ENCODE measurements at places on chromosomes 3 and 15. TPM values are rescaled to one million over a fixed set of nuclear protein-coding genes. Genes with fewer than 3 reads are reported as not detected.

ANAPC13 gene
- 116 TPM for total RNA-seq

ZKSCAN7 gene
- total RNA-seq, result 5.8 TPM

DMXL2 gene
- total RNA-seq, result 32.8 TPM

DNASE1L3 gene
- total RNA-seq, result not detected

MESP2 gene
- total RNA-seq, result 1.8 TPM

ZDHHC23 gene
- 1.3 TPM for total RNA-seq

FOXB1 gene
- total RNA-seq, result not detected

GOLGA8O gene
- 0.10 TPM for total RNA-seq

SLC4A7 gene
- total RNA-seq, result 32.1 TPM

EPHA3 gene
- total RNA-seq, result 0.20 TPM

SAMMSON gene
- 0.48 TPM for total RNA-seq

IGSF10 gene
- total RNA-seq, result 0.59 TPM

AHSG gene
- not detected for total RNA-seq

ISL2 gene
- 3.4 TPM for total RNA-seq

ITPKA gene
- 9.2 TPM for total RNA-seq

ITIH3 gene
- not detected for total RNA-seq

SPTBN5 gene
- total RNA-seq, result 1.7 TPM

RAB8B gene
- 42.4 TPM for total RNA-seq

OR5K2 gene
- total RNA-seq, result not detected

FGF12 gene
- total RNA-seq, result 0.12 TPM

CFAP92 gene
- total RNA-seq, result 0.36 TPM

NR1I2 gene
- not detected for total RNA-seq

C3orf85 gene
- total RNA-seq, result not detected

INKA1 gene
- total RNA-seq, result 4.1 TPM

FANCD2OS gene
- not detected for total RNA-seq

ROPN1 gene
- 1.3 TPM for total RNA-seq

CPNE9 gene
- total RNA-seq, result not detected

PATL2 gene
- 1.1 TPM for total RNA-seq

SLC15A2 gene
- 0.24 TPM for total RNA-seq

SERINC4 gene
- not detected for total RNA-seq
